ENCODE measurements at places on chromosomes 7 and 10.

- no peaks in the 10 kb centered on the region for H3K36me3 ChIP-seq
- H3K27ac ChIP-seq = no peak overlapping the region
- no peaks in the 10 kb centered on the region for H3K27me3 ChIP-seq
Observed at GRCh38 chr10:83881661-83882060, 257.6 kb upstream of the GHITM start.

DNA sequence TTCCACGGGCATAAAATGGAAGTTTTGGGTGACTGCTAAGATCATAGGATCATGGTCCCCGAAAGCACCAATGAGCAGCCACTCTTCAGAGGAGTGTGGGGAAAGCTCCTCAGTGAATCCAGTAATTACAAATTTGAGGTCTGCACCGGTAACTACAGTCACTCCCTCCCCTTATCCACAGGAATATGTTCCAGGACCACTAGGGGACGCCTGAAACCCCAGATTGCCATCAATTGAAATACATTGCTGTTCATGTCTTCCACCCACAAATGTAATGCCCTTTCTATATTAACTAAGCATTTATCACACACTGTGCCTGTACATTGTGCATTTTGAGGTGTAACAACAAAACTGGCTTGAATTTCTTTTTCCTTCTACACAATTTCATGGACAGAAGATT lies 447.9 kb upstream of the PFKP start:
- H3K27ac ChIP-seq = no peak overlapping the region
- H3K36me3 ChIP-seq = no peaks in the 10 kb centered on the region
- peaks cover 4% of the 10 kb centered on the region for H3K27me3 ChIP-seq
- no peaks in the 10 kb centered on the region for H3K4me1 ChIP-seq
- no peak for DNase-seq

DNA sequence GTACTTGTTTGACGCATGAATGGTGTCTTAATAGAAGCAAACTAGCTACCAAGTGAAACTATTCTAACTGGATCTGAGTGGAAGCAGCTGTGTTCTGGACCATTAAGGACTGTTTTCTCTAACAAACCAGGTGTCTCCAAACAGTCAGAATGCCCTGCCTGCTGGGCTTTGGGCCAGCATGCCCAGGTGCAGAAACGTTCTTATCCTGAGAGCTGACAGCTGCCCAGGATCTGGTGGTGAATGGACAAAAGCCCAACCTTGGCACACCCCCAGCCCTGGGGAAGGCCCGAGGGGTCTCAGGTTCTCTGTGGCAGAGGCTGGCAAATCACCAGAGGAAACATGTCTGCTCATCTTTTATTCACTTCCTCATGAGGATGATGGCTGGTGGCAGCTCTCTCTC lies 48.2 kb upstream of the LAMB4 start:
- no peaks in the 10 kb centered on the region for H3K4me1 ChIP-seq
- no peak overlapping the region for H3K4me3 ChIP-seq
- H3K36me3 ChIP-seq = no peaks in the 10 kb centered on the region
- no peak overlapping the region for H3K27ac ChIP-seq

GRCh38 chr10:119248681-119249080 lies 41.3 kb downstream of the GRK5 start:
- H3K27me3 ChIP-seq = no peaks in the 10 kb centered on the region
- peaks cover 89% of the 10 kb centered on the region for H3K4me1 ChIP-seq
- H3K27ac ChIP-seq = peak overlapping the region; percentile 85
- no peak for DNase-seq

DNA sequence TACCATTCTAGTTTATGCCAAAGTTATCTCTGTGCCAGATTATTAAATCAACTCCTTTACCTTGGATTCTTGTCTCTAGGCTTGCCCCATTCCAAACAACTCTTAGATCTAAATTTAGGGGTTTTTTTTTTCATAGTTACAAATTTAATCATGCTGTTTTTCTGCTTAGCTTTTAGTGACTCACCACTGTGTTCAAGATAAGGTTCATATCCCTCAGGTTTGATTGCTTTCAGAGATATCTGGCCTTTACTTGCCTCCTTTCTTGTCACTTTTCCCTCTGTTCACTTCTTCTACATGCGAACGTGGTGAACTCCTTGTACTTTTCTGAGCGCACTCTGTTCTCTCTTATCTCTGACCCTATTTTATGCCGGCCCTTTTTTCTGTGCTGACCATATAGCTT lies 78.2 kb downstream of the VPS50 start:
- no peak for DNase-seq
- H3K27me3 ChIP-seq = no peaks in the 10 kb centered on the region
- peaks cover 43% of the 10 kb centered on the region for H3K36me3 ChIP-seq
- no peak overlapping the region for H3K4me3 ChIP-seq

DNA sequence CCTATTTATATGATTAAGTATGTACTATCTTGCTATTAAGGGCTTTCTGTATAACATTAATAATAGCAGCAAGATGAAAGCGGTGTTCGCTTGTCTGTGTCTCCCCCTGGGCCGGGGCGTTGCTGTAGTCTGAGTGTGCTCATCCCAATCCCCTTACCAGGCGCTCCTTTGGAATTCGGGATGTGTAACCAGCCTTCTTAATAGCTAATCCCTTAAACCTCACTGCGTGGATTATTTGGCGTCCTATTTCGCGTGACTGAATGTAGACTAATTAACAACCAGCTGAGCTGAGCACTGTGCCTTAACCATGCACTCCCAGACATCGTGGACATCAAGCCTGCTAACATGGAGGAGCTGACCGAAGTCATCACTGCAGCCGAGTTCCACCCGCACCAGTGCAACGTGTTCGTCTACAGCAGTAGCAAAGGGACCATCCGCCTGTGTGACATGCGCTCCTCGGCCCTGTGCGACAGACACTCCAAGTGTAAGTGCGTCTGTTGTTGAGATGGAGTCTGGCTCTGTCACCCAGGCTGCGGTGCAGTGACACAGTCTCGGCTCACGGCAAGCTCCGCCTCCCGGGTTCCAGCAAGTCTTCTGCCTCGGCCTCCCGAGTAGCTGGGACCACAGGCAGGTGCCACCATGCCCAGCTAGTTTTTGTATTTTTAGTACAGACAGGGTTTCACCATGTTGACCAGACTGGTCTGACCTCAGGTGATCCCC lies 36.6 kb downstream of the BNIP3 start:
- no peak overlapping the region for H3K4me3 ChIP-seq
- DNase-seq = peak; percentile 58
- no peaks in the 10 kb centered on the region for H3K27me3 ChIP-seq
- H3K36me3 ChIP-seq = peaks cover 67% of the 10 kb centered on the region
- H3K27ac ChIP-seq = peak overlapping the region; percentile 65

DNA sequence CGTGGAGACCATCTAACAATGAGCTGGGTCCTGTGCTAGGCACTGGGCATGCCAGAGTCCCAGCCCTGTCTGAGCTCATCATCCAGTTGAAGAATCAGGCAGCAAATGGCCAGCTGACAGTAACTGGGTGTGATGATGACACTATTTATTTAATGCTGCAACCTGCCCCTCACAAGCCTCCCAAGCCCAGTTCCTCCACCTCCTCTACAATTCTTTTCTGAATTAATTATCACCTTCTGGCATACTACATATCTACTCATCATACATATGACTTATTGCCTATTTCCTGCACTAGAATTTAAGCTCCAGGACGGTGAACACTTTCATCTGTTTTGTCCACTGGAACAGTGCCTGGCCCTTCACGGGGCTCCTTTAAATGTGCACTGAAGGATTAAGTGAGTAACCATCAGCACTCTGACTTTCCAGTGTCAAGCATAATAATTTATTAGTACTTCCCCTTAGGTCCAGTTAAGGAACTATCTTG lies 96.7 kb upstream of the LAMB4 start:
- no peaks in the 10 kb centered on the region for H3K27me3 ChIP-seq
- H3K4me3 ChIP-seq = no peak overlapping the region
- H3K4me1 ChIP-seq = no peaks in the 10 kb centered on the region
- H3K36me3 ChIP-seq = no peaks in the 10 kb centered on the region
- no peak overlapping the region for H3K27ac ChIP-seq
- DNase-seq = no peak

GRCh38 chr10:9910446-9910845 lies 1107.2 kb upstream of the CELF2 start:
- no peak overlapping the region for H3K4me3 ChIP-seq
- no peak overlapping the region for H3K27ac ChIP-seq
- no peaks in the 10 kb centered on the region for H3K36me3 ChIP-seq
- no peak for DNase-seq
- no peaks in the 10 kb centered on the region for H3K27me3 ChIP-seq

DNA sequence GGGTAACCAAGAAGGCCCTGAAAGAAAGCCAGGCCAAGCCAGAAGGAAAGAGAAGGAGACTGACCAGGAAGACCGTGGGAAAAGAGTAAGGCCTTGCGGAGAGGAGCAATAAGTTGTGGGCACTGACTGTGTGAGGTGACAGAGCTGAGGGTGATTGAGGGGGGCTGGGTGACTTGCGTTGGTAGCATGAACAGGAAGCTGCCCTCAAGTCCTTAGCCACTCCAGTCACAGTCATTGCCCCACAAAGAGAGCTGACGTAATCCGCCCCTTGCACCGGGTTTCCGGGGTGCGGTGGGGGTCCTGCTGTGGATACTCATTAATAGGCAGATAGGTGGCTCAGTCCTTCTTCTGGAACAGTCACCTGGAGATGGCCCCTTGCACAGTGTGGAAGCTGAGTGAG lies 16.1 kb upstream of the DMBT1 start:
- H3K27me3 ChIP-seq = no peaks in the 10 kb centered on the region
- H3K36me3 ChIP-seq = no peaks in the 10 kb centered on the region
- H3K4me1 ChIP-seq = no peaks in the 10 kb centered on the region
- H3K4me3 ChIP-seq = no peak overlapping the region
- no peak for DNase-seq
- H3K27ac ChIP-seq = no peak overlapping the region

GRCh38 chr7:91082852-91083495 lies 181.3 kb upstream of the FZD1 start:
- peak overlapping the region; percentile 68 for H3K27ac ChIP-seq
- no peaks in the 10 kb centered on the region for H3K27me3 ChIP-seq
- H3K4me1 ChIP-seq = peaks cover 46% of the 10 kb centered on the region

- peaks cover 11% of the 10 kb centered on the region for H3K27me3 ChIP-seq
- no peaks in the 10 kb centered on the region for H3K36me3 ChIP-seq
- no peak overlapping the region for H3K27ac ChIP-seq
- peaks cover 5% of the 10 kb centered on the region for H3K4me1 ChIP-seq
- DNase-seq = no peak
Observed at GRCh38 chr10:42242135-42242805, 396.1 kb downstream of the ZNF33B start.

GRCh38 chr10:101995451-101996063 lies 60.4 kb downstream of the ARMH3 start:
- H3K27me3 ChIP-seq = no peaks in the 10 kb centered on the region
- H3K36me3 ChIP-seq = peaks cover 45% of the 10 kb centered on the region
- no peak overlapping the region for H3K27ac ChIP-seq
- no peak overlapping the region for H3K4me3 ChIP-seq
- DNase-seq = no peak
- H3K4me1 ChIP-seq = no peaks in the 10 kb centered on the region

- H3K27me3 ChIP-seq = no peaks in the 10 kb centered on the region
- no peak overlapping the region for H3K4me3 ChIP-seq
- DNase-seq = no peak
- H3K36me3 ChIP-seq = no peaks in the 10 kb centered on the region
- no peaks in the 10 kb centered on the region for H3K4me1 ChIP-seq
Observed at GRCh38 chr7:90777041-90777440, 180.9 kb downstream of the CDK14 start.

DNA sequence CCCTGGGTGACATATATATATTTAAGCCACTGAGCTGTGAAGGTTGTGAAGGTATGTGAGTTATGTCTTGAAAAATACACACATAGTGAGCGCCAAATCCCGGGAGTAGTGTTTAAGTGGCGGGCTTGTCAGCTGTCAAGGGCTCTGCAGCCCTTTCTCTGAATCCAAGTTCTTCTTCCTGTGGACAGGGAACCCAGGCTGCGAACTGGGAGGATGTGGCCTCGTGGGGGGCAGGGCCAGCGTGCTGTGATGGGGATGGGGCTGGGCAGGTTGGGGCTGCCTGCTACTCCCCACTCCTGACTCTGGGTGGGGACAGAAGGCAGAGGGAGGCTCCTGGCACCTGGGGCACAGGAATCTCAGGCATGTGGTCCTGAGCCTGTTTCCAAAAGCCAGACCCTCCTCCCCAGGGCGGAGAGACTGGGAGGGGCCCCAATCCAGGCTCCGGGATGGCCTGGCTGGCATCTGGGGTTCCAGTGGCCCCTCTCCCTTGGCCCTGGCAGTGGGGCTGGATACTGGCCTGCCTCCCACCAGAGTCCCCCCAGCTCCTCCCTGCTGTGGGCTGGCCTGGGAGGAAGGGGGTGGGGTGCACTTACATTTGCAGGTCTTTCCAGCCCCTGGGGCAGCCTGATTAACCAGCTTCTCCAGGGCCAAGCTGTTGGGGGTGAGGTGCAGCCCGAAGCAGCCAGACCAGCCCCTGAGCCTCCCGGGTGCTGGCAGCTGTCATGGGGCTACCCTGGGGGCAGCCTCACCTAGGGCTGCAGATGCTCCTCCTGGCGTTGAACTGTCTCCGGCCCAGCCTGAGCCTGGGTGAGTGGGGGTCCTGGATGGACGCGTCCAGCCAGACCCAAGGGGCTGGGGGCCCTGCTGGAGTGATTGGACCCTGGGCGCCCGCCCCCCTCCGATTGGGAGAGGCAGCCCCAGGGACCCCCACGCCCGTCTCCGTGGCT lies at the start of gene UPK3B:
TSS of gene UPK3B (plus strand) at position 622 of the 947 bp plus-strand sequence. CDS start at position 723, 101 bp downstream.
- no peak for DNase-seq
- no peak within 1 kb of the TSS for H3K4me3 ChIP-seq
- H3K27ac ChIP-seq = no peak within 1 kb of the TSS
